GM18507 (cell line): ENCODE measurements at places on chromosomes 6 and 20.

- DNase-seq = no peak
Observed at GRCh38 chr6:157230910-157231309, 92.4 kb downstream of the TMEM242 start.

DNA sequence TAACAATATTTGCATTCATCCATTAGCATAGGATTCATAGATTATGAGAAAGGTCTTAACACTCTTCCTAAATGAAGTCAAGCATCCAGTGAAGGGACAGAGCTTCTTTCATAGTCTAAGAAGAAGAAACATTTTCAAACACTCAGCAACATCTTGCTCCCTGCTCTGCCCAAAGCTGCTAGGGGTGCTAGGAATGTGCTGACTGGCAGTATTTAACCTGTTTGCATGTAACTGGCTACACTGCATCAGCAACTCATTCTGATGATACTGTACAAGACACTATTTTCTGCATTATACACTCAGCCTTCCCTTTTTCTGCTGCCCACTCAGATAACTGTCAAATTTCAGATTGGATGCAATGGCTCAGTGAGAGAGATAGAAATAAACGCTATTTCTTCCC lies 495.1 kb upstream of the ARID1B start:
- no peak for DNase-seq

DNA sequence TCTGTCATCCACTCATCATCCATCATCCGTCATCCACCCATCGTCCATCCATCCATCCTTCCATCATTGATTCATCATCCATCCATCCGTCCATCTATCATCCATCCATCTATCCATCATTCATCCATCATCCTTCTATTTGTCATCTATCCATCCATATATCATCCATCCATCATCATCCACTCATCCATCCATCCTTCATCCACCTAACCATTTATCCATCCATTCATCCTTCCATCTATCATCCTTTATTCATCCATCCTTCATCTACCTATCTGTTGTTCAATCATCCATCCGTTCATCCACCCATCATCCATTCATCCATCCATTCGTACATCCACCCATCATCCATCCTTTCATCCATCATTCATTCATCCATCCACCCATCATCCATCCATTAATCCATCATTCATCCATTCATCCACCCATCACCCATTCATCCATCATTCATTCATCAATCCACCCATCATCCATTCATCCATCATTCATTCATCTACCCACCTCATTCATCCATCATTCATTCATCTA lies 266.4 kb downstream of the CDH4 start:
- DNase-seq = no peak

- DNase-seq = no peak
Observed at GRCh38 chr20:24754691-24755090, 194.4 kb upstream of the CST7 start.

- DNase-seq = no peak
Observed at GRCh38 chr6:21193790-21194475, 399.6 kb upstream of the SOX4 start.

DNA sequence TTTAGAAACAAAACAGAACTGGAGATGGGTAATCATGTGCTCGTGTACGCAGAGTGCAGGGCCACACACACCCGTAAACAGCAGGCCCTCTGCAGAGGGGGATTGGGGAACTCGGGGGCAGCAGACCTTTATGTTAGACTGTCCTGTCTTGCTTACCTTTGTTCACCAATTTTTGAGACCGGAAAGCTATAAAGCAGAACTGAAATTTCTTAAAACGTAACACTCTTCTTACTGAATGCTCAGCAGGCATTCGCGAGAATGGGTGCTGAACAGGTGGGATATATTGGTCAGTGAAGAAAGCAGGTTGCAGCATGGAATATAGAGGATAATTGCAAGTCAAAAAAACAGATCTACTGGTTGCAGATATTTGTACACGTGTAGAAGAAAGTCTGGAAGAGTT lies 211.1 kb downstream of the BMP7 start:
- no peak for DNase-seq

DNA sequence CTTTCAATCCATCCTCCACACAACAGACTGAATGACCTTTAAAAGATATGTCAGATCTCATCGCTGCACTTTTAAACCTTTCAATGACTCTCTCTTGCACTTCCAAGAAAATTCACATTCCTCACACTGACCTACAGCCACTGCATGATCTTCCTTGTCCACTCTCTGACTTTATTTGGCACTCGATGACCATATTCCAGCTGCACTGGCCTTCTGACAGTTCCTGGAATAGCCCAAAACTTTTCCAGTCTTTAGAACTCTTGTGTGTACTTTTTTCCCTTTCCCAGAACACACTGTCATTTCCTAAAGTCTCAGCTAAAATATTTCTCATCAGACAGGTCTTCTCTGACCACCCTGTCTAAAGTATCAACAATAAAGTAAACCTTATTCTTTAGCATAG lies 174.6 kb downstream of the ADGRG6 start:
- no peak for DNase-seq

- DNase-seq = no peak
Observed at GRCh38 chr6:30615219-30615957, 1.7 kb downstream of the PPP1R10 start.

- no peak for DNase-seq
Observed at GRCh38 chr20:25300496-25301170, 52.7 kb downstream of the PYGB start.

DNA sequence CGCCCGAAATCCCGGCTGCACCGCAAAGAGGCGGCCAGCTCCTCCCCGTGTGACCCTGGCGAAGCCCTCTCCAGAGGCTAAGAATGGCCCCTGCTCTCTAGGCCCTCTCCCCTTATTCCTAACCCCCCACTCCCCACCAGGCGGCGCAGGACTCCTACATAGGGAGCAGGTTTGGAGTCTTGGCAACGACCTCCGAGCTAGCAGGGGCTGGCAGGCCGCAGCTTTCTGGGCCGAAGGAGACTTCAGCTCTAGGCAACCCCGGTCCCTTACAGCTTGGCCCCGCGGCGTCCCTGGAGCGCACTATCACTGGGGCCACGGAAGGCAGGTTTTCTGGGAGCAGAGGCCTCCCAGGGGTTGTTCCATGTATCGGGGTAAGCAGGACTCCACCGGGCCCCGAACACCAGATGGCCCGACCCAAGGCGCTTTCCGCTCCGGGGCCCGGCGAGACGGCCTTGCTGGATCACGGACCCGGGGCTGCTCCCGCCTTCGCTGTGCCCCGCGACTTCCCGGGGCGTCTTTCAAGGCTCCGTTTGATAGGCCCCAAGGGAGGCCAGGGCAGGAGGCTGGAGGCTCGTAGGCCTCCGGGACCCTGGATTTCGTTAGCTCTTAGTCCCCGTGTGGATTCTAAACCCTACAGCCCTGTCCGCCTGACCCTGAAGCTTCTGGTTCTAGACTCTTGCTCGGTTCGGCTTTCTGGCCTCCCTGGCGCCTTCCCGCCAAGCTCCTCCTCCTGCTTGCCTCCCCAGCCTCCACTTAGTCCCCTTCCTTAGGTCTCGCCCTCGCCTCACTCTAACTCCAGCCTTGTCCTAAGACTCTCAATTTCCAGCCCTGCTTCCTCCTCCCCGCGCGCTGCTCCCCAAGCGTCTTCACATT lies 1.9 kb downstream of the SLC32A1 start:
- DNase-seq = no peak

DNA sequence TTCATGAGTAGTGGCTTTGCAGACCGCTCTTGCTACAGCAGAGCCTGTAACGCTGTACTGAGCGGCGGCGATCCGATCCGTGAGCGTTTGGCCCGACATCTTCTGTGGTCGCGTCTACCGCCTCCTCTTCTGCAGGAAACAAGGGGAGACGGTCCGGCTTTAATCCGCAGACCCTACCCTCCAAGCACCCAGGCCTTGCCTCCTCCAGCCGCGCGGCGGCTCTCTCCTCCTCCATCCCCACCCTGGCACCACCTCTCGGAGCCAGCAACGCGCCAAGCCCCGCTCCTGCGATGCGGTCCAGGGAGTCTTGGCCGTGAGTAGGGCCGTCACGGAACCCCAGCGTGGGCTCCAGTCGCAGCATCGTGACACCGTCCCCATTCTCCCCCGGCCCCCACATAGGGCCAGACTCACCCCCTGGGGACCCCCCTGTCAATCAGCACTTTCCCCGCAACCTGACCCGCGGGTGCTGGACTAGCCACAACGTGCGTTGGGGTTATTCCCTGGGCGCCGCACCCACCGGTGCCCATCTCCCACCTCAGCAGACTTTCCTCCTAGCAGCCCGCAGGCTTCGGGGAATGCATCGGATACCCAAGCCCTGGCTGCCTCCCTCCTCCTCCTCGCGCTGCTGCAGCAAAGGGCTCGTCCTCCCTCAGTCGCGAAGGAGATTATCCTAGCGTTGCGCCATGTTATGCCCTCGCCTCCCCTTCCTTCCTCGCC lies 914 bp downstream of the SNAP91 start:
- no peak for DNase-seq

- no peak for DNase-seq
Observed at GRCh38 chr6:159121486-159121885, 47.7 kb upstream of the FNDC1 start.

DNA sequence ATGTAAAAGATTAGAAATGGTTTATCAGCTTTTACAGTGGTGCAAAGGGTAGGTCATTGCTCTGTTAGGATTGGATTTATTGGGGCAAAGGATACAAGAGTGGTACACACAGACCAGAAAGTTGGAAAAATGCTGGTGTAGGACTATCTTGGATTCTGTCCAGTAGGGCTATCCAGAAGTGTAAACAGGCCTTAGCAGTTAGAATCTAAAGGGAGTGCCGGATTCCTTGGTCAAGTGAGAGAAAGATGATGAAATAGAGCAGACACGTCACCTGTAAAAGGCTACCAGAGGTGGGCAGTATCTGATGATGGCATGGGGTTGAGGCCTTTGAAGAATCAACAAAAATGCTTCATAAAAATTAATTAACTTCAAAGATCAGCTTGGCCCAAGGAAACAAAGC lies 975.9 kb downstream of the KIF16B start:
- DNase-seq = no peak

DNA sequence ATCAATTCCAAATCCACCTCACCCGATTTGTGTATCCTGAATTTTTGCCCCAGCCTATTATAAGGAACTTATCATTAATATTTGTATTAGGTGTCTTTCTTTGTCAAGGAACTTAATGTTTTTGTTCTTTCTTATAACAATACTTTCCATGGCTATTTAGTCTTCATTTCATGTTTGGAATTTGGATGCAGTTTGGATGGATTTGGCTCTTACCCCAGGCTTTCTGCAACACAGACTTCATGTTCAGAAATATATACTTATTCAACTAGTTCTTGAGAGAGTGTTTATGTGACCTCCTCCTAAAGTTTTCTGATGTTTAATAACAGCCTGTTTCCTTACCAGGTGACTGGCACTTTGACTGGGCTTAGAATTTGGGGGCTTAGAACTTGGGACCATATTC lies 35.9 kb upstream of the TOX2 start:
- DNase-seq = no peak

GRCh38 chr6:24481449-24481848 lies 7.9 kb downstream of the GPLD1 start:
- no peak for DNase-seq

- no peak for DNase-seq
Observed at GRCh38 chr20:18663932-18664331, 76.1 kb downstream of the DTD1 start.

DNA sequence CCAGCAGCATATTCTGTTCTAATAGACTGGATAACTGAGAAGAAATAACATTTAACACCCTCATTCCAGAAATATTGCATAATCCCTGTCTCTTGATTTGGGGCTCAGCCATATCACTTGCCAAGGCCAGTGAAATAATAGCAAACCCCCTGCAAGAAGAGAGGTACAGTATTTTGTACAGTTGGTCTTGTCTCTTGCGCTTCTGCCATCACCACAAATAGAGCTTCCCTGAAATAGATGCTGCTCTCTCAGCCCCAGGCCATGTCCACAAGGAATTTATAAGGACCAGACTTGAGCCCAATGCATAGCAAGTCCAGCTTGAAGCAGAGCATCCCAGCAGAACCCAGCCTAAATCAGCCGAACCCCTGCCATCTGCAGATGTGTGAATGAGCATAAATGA lies 254.0 kb downstream of the GRM1 start:
- DNase-seq = no peak

DNA sequence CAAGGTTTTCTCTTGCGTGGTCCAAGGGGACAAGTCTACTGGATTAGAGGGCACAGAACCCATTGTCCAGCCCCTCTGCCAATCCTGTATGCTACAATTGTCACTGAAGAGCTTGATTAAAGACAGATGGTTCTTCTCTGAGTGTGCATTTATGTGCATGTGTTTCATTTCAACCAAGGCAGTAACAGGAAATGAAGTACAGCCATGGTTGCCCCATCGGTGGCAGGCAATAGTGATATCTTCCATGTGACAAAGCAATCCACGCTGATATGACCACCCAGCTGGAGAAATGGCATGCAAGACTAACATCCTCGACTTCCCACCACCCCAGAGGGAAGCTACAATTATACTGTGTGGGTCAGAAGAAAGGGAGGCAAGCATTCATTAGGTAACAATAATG lies 85.5 kb downstream of the UNC5CL start:
- DNase-seq = no peak

DNA sequence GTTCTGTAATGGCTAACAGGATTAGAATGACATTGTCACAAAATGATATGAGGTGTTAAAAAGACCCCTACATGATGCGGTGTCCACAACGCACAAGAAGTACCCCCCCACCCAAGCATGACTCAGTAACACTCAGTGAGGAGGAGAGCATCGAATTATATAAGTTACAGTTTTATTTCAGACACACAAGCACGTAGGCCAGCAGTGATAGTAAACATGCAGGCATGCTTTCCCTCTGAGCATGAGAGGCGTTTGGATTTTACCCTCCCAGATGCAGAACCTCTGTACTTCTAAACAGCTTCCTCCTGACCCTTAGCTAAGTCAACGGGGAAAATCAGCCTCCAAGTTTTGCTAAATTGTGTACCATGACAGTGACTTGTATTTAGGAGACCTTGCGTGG lies 23.9 kb downstream of the GNAS start:
- DNase-seq = no peak

DNA sequence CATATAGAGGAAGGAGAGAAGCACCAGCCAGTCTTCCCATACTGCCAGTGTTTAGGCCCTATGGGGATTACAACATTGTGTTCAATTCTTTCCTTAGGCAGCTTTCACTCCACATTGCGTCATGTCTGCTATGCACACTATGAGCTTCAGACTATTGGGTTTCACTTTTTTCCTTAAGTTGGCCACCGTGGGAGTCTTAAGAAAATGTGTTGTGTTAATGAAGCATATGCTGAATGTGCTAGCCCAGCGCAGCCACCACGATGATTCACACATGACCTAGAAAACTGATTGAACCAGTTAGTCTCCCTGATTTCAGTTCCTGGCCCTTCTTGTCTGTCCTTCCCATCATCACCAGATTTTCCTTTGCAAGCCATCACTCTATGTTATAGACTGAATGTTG lies 21.5 kb downstream of the TUBB2B start:
- DNase-seq = no peak

GRCh38 chr6:33177552-33178446 lies 14.5 kb downstream of the COL11A2 start:
- no peak for DNase-seq
